ENCODE measurements at places on chromosomes 6 and 20.

GRCh38 chr6:125363039-125363823, 61.5 kb upstream of the HDDC2 start:
- DNase-seq = peak; percentile 81

- no peak for DNase-seq
Measured at GRCh38 chr6:16928387-16928786, 167.1 kb upstream of the ATXN1 start.

GRCh38 chr20:33933469-33933909, 60.2 kb upstream of the RALY start:
- no peak for DNase-seq

DNA sequence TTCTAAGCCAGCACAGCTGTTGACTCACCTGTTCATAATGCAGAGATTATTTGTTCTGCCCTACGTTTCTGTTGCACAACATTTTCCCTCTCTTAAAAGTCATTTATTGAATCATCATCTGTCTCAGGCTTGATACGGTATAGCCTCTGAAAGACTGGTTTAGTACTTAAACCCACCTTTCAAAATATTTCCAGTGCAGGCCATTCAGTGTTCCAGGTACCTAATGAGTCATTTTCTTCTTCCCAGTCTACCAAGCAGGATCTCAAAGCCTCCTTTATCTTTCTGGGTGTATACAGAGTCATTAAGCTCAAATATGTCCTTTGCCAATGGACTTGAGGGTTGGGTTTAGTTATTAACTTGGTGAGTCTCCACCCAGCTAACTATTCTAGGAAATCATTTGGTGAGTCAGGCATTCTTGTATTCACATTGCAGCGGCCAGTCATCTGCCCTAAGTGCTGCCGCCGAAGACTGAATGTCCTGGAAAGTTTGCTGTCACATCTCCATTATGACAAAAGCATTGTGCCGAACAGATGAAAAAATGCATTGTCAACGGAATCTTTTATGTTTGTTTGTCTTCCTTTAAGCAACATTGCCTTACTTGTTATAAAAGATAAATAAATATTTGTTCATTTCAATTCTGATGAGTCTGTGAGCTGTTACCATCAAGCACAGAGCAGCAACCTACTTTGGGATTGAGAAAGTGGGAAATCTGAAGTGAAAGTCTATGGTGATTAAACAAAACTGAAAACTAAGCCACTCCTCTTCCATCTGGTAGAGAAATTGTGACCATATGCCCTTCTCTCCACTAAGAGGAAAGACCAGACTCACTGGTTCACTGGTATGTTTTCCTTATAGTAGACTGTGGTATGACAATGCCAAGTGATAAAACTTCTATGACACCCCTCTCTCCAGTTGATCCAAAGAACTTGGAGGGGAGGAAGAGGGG, 14.3 kb upstream of the FAM135A start:
- peak; percentile 28 for DNase-seq

GRCh38 chr6:24943774-24944173, 8.0 kb upstream of the RIPOR2 start:
- DNase-seq = no peak

DNA sequence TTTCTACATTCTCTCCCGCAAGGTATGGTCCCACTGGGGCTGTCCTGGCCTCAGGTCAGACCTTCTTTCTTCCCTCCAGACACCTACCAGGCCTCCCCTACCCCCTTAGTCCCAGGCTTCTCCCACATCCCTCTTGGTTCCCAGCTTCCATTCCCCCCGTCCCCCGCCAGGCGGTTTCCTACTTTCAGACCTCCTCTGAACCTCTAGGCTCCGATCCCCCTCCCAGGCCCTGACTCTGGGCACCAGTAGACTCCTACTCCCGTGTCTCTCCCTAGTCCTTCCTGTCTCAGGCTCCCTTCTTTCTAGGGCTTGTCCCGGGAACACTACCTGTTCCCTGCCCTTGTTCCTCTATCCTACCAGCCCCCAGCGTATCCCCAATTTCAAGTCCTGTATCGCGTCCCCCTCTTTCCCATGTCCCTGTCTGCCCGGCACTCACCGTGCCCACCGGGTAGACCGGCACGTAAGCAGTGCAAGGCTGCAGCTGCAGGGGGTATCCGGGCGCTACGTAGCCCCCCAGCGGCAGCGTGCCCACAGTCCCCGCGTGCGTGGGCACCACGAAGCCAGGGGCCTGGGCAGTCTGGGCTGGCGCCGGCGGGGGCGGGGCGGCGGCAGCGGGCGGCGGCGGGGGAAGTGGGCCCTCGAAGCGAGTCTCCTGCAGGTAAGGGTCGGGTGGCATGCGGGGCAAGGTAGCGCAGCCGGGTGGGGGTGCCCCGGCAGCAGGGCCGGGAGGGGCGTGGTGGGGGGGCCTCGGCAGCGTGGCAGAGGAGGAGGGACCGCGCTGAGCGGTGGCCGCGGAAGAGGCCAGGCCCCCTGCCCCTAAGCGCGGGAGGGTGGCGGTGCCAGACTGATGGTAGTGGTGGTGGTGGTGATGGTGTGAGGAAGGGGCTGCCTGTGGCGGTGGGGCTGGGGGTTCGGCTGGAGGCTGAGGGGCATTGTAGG, 1.5 kb downstream of the PRRT1 start:
- no peak for DNase-seq

GRCh38 chr6:135922746-135923145, 71.2 kb downstream of the PDE7B start:
- no peak for DNase-seq

- DNase-seq = no peak
Measured at GRCh38 chr6:118171852-118172251, 264.8 kb downstream of the SLC35F1 start.

DNA sequence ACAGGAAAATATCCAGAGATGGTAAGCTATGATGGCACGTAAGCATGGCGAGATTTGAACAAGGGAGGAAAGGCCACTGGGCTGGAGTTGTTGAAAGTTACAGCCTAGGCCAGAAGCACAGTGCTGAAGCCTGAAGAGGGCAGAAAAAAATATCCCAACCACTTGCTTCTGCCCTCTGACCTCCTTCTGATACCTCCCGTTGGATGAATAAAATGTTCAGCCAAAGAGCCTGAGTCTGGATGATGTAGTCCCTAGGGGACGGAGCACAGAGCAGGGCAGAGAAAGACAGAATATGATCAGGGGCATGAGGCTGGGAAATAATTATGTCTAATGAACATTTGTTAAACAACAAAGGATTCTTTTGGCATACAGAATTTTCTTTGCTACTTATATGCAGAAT, 19.7 kb downstream of the KLHL31 start:
- DNase-seq = no peak

DNA sequence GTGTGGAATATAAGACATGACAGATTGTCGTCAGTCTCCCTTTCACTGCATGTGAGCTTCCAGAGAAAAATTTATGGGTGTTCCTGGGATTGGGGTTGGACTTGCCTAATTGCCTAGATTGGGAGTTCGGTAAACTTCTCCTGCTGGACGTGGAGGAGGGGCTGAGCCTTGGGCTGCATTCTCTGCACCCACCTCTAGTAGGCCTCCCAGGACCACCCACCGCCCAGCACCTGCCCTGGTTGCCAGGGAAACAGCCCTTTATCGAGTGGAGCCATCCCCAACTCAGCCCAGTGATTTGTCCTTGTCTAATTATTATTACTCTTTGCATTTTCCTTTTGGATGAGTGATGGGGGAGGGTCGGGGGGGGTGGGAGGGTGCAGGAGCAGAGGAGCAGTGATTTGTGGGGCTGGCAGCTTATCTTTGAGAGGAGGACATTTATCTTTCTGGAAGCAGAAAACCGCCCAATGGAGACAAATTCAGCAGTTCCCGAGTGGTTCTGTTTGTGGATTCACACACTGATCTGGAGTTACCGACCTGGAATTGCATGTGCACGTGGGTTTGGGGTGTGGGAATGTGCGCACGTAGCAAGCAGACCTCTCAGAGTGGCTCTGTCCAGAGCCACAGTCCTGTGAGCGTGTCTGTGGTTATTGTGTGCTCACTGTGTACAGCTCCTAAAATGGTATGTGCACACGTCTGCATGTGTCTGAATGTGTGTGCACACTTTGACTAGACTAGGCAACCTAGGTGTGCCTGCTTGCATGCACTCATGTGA, 104.5 kb downstream of the DHX35 start:
- DNase-seq = no peak

DNA sequence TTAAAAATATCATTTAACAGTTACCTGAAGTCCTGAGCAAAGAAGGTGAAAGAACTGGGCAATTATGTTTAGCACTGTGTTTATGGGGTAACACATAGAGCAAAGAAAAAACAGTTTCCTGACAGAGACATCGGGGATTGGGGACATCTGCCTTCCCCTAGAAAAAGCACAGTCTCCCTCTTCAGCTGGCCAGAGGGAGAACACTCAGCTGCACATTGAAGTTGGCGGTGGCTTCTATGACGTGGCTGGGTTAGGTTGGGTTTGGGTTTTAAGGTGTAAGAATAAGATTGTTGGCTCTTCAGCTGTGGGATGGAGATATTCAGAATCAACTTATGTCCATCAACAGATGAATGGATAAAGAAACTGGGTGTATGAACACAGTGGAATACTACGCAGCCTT, 124.0 kb upstream of the DTNBP1 start:
- no peak for DNase-seq

Measured in NCI-H2171 treated with DMSO at 0.1 percent for 48 hours (cell line).